ENCODE measurements at places on chromosomes 3 and 15.

GRCh38 chr15:51425517-51426040 lies 84.1 kb downstream of the GLDN start:
- DNase-seq = no peak

DNA sequence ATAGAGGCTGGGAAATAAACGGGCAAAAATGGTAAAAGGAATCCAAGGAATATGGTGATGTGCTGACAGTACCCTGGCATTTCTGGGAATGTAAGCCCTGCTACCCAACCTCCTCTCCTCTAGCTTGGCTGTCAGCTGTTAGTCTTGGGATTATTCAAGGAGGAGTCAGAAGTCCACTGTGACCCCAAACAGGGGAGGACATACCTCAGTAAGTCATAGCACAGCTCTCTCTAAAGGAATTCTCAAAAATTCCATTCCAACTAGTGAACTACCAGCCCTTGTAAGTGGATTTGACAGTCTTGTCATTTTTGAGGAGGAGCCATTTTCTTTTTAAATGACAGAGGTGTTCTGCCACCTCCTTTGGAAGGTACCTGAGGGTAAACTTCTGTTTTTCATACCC lies 207.5 kb downstream of the PDCD6IP start:
- no peak for DNase-seq

DNA sequence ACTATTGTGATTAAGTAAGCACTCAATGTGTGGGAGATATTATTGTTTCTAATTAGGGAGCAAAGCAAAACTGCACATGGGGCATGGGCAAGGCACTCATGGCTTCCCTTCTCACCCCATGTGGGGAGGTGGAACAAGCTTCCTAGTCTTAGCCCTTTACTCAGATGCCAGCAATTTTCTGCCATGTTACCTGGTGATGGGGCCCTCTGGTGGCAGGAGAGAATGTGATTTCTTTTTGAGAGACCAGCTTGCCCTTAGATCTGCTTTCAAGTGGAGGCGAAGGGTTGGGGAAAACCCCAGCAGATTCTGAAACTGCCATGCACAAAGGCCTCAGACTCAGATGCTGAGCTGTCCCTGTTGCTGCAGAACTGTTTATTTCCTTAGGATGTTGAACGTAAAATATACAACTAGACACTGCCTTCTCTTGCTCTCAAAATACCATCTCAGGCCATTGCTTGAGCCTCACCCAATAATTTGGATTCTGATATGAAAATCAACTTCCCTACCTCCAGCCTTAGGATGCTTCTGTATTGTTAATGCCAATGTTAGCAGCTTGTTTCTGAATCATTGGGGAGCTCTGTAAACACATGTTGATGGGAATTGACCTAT lies 130.2 kb upstream of the TPRG1 start:
- DNase-seq = peak; percentile 39

- DNase-seq = peak; percentile 83
Observed at GRCh38 chr3:123695731-123696640, 111.1 kb upstream of the HACD2 start.

GRCh38 chr3:107938143-107938542 lies 152.7 kb downstream of the CD47 start:
- DNase-seq = no peak

GRCh38 chr3:97948351-97949109 lies 23.7 kb downstream of the RIOX2 start:
- no peak for DNase-seq

GRCh38 chr3:14793126-14793857 lies 25.5 kb upstream of the FGD5 start:
- DNase-seq = no peak

DNA sequence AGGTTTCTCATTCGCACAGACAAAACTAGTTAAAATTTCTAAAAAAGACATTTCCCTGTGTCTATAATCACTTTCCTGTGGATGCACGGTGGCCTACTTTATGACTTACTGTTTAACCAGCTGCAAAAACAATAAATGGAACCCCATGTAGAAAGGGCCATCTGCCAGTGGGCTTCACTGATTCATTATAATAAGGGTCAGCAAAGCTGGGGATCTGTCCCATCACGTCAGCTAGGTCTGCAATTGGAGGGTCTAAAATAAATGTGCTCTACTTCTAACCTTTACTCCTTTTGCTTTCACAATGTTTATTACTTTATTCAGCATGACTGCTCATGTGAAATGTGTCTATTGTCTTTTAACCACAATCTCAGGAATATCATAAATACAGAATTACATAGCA lies 43.1 kb upstream of the NMD3 start:
- no peak for DNase-seq

GRCh38 chr3:145457825-145458552 lies 703.0 kb downstream of the PLOD2 start:
- no peak for DNase-seq

DNA sequence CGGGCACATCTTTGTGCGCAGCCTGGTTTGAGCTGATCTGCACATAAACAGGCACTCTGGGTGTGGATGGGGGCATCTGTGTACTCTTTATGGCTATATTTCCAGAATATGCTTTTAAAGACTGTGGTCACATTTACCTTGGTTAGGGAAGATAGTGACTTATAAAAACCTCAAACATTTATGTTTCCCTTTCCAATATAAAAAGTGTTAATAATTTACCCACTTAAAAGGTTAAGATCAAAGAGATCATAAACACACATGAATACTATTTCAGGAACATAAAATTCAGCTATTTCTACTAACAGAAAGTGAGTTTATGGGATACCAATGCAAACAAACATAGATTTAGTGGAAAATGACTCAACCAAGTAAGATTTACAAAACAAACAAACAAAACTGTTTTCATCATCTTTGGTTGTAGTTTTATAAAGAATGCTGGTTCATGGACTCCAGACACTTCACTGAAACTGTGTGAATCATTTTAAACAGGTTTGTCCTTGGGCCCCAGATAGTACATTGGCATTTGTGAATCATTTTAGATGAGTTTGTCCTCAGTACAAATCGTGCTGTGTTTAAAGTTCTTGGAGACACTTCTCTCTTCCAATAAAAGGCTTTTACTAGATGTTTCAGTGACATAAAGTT lies 253.5 kb upstream of the CTDSPL start:
- DNase-seq = no peak
